Natural killer cell (primary cell): ENCODE measurements at places on chromosomes 6 and 20.

DNA sequence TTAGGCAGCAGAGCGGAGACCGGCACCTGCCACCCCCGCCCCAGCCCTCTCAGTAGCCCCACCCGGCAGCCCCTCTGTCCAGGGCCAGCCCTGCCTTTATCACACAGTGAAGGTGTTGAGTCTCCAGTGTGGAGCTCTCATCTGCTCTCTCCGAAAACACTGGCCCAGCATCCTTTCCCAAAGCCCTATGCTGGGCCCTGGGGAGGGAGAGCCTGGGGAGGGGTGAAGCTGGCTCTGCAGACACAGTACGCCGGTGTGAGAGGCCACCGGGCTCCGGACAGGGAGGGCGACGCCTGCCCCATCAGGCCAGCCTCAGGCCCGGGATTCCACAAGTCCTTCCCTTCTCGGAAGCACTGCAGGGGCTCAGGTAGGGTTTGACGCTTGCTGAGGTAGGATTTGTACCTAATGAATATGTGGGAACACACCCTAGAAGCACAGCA lies 186.9 kb downstream of the ERMARD start:
- no peak for DNase-seq

GRCh38 chr6:30678964-30679726 lies 6.3 kb upstream of the DHX16 start:
- DNase-seq = peak; percentile 94

- no peak for DNase-seq
These were observed 157.3 kb downstream of the DTNBP1 start for GRCh38 chr6:15505463-15505918.

DNA sequence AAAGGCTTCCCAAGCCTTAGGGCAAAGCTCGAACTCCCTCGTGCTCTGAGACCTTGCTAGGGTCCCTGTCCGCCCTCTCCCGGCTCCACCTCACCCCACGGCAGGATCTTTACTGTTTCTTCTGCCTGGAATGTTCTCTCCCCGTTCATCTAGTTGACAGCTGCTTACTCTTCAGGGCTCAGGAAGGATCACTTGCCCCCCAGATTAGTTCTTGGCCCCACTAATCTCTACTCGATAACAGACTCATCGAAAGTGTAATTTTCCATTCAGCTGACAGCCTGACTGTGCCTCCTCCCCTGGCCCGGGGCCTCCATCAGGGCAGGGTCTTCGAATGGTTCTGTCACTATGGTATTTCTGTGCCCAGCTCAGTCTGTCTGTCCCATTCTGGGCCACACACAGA lies 3.1 kb downstream of the MAP1LC3A start:
- DNase-seq = no peak
